ENCODE measurements at places on chromosomes 3 and 15. TPM values are rescaled to one million over a fixed set of nuclear protein-coding genes. Genes with fewer than 3 reads are reported as not detected.
A peak's percentile ranks its signal among the peaks of the same experiment; 100 is the strongest.

DNA sequence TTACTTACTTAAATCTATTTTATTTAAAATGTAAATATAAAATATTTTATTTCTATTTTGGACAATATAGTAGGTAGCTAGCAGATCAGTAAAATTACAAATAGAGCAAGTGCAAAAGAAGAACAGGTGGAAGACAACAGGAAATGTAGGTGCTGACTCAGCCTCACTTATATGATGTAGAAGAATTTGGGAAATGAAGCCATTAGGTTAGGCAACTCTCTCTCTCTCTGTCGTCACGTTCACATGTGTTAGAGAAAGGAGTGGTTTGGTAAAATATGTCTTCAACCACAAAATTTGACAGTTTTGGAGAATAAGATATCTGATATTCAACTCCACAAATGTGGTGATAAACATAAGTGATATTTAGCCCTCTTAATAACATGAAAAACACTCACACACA, 532.5 kb upstream of the KCNMB2 start:
- peaks cover 26% of the 10 kb centered on the region for H3K36me3 ChIP-seq
- no peak for DNase-seq
- H3K27me3 ChIP-seq = no peaks in the 10 kb centered on the region
- no peak overlapping the region for H3K4me3 ChIP-seq
- H3K27ac ChIP-seq = no peak overlapping the region

- H3K27ac ChIP-seq = no peak overlapping the region
- H3K36me3 ChIP-seq = no peaks in the 10 kb centered on the region
- H3K4me1 ChIP-seq = no peaks in the 10 kb centered on the region
- peaks cover 2% of the 10 kb centered on the region for H3K27me3 ChIP-seq
These were observed 185.7 kb downstream of the CGGBP1 start for GRCh38 chr3:87873136-87873535.

GRCh38 chr3:66478960-66479359, 21.9 kb downstream of the LRIG1 start:
- H3K4me1 ChIP-seq = peaks cover 41% of the 10 kb centered on the region
- H3K4me3 ChIP-seq = no peak overlapping the region
- no peaks in the 10 kb centered on the region for H3K27me3 ChIP-seq
- H3K27ac ChIP-seq = no peak overlapping the region
- no peak for DNase-seq

- no peak for DNase-seq
- H3K4me3 ChIP-seq = no peak overlapping the region
- H3K36me3 ChIP-seq = no peaks in the 10 kb centered on the region
- H3K27ac ChIP-seq = no peak overlapping the region
These were observed 135.1 kb upstream of the STRIT1 start for GRCh38 chr3:155428563-155428962.

CNTN3 gene
- total RNA-seq = not detected

- H3K4me1 ChIP-seq = peaks cover 49% of the 10 kb centered on the region
- peak overlapping the region; percentile 83 for H3K4me3 ChIP-seq
- H3K27ac ChIP-seq = peak overlapping the region; percentile 50
- peaks cover 52% of the 10 kb centered on the region for H3K36me3 ChIP-seq
- DNase-seq = no peak
These were observed 2.9 kb downstream of the CCNL1 start for GRCh38 chr3:157156837-157157635.

- H3K4me1 ChIP-seq = peaks cover 9% of the 10 kb centered on the region
- peak; percentile 12 for DNase-seq
- no peak overlapping the region for H3K27ac ChIP-seq
- no peak overlapping the region for H3K4me3 ChIP-seq
- H3K27me3 ChIP-seq = peaks cover 12% of the 10 kb centered on the region
These were observed 17.5 kb downstream of the PLA2G4F start for GRCh38 chr15:42138968-42139386.

GPR62 gene
- total RNA-seq = not detected

DNA sequence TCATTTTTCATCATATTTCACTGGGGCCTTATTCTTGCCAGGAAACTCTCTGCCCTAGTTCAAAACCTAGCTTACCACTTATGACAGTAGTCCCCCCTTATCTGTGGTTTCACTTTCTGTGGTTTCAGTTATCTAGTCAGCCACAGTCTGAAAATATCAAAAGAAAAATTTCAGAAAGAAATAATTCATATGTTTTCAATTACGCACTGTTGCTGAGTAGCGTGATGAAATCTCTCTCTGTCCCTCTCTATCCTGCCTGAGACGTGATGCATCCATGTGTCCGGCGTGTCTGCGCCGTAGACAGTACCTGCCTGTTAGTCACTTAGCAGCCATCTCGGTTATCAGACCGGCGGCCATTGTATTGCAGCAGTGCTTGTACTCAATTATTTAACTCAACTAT, 369.9 kb upstream of the MCTP2 start:
- H3K4me1 ChIP-seq = peaks cover 21% of the 10 kb centered on the region
- no peak for DNase-seq
- peaks cover 27% of the 10 kb centered on the region for H3K27me3 ChIP-seq
- H3K36me3 ChIP-seq = no peaks in the 10 kb centered on the region

CCDC191 gene
- total RNA-seq = 2.7 TPM

DNA sequence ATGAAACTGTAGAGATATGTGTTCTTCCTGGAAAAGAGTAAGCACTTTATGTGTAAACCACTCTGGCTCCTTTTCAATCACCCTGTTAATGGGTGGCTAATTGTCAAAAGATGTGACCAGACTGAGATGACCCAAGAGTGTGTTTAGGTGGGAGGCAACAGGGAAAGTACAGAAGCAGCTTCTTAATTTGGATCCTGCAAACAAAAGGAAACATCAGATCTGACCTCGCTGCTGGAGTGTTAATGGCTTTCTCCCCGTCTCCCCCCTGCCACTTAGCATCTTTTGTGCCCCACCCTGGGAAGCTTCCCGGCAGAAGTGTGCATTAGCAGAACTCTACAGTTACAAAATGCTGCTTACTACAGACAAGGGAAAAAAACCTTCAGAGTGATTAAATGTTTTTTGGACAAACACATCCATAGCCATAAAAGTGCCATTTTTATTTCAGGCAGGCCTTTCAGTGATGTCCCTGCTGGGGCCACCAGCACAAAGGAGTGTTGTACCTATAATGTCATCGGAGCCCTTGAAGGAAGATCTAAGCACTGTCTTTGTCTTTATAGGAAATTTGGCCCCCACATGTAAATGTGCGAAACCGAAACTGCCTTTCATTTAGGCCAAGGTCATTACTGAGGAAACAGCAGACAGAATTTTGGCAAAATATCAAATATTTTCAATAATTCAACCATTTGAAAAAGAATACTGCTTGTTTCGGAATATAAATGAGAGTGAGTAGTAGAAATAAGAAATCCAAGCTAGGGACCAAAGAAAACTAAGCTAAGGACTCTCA, 311.0 kb downstream of the WDR72 start:
- H3K4me3 ChIP-seq = no peak overlapping the region
- DNase-seq = no peak
- H3K36me3 ChIP-seq = no peaks in the 10 kb centered on the region
- H3K4me1 ChIP-seq = peaks cover 1% of the 10 kb centered on the region

TMEM40 gene
- not detected for total RNA-seq

NR2E3 gene
- total RNA-seq = not detected

DPPA2 gene
- not detected for total RNA-seq

DNA sequence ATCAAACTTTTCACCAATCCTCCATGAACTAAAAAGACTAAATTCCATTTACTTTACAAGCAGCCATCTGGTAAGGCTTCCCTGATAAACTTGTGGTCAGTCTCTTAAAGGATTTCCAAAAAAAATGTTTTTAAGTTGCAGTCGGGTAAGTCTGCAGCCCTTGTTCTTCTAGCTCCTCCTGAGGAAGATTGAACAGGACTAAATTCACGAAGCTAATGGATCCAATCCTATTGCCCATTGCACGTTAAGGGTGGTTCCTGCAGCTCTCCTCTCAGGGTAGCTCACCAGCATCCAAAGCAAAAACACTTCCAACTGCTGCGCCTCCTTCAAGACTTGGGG, 2.8 kb downstream of the HES1 start:
- peaks cover 71% of the 10 kb centered on the region for H3K27me3 ChIP-seq
- no peaks in the 10 kb centered on the region for H3K36me3 ChIP-seq
- H3K4me3 ChIP-seq = no peak overlapping the region
- no peak overlapping the region for H3K27ac ChIP-seq
- no peak for DNase-seq

CCR3 gene
- 1.3 TPM for total RNA-seq

- H3K27ac ChIP-seq = no peak overlapping the region
- no peaks in the 10 kb centered on the region for H3K4me1 ChIP-seq
- H3K27me3 ChIP-seq = no peaks in the 10 kb centered on the region
- DNase-seq = no peak
- no peak overlapping the region for H3K4me3 ChIP-seq
These were observed 377.0 kb downstream of the GAP43 start for GRCh38 chr3:116000311-116000710.

TCTA gene
- 30.3 TPM for total RNA-seq

- H3K4me1 ChIP-seq = peaks cover 2% of the 10 kb centered on the region
- H3K27me3 ChIP-seq = peaks cover 4% of the 10 kb centered on the region
- DNase-seq = no peak
- no peaks in the 10 kb centered on the region for H3K36me3 ChIP-seq
- H3K27ac ChIP-seq = no peak overlapping the region
These were observed 8.2 kb downstream of the HHATL start for GRCh38 chr3:42694366-42694765.

- H3K4me3 ChIP-seq = no peak overlapping the region
- H3K36me3 ChIP-seq = no peaks in the 10 kb centered on the region
- no peaks in the 10 kb centered on the region for H3K27me3 ChIP-seq
- no peak overlapping the region for H3K27ac ChIP-seq
- no peak for DNase-seq
These were observed 202.0 kb upstream of the CFAP20DC start for GRCh38 chr3:59251869-59252268.

DNA sequence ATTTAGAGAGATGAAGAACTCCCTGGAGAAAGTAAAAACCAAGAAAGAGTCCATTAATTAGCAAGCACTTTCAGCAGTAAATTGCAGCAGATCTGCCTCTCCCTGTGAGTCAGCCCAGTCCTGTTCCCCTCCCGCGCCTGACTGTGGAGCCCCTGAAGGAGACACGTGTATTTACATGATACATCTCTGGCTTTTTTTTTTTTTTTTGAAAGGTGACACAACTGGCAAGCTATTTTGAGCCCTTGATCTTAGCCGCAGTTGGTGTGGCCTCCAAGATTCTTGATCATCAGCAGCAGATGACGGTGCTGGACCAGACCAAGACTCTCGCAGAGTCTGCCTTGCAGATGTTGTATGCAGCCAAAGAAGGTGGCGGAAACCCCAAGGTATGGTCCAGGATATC, 271.8 kb upstream of the TPM1 start:
- DNase-seq = no peak
- no peak overlapping the region for H3K4me3 ChIP-seq
- H3K27ac ChIP-seq = no peak overlapping the region
- no peaks in the 10 kb centered on the region for H3K27me3 ChIP-seq
- H3K36me3 ChIP-seq = no peaks in the 10 kb centered on the region

DNA sequence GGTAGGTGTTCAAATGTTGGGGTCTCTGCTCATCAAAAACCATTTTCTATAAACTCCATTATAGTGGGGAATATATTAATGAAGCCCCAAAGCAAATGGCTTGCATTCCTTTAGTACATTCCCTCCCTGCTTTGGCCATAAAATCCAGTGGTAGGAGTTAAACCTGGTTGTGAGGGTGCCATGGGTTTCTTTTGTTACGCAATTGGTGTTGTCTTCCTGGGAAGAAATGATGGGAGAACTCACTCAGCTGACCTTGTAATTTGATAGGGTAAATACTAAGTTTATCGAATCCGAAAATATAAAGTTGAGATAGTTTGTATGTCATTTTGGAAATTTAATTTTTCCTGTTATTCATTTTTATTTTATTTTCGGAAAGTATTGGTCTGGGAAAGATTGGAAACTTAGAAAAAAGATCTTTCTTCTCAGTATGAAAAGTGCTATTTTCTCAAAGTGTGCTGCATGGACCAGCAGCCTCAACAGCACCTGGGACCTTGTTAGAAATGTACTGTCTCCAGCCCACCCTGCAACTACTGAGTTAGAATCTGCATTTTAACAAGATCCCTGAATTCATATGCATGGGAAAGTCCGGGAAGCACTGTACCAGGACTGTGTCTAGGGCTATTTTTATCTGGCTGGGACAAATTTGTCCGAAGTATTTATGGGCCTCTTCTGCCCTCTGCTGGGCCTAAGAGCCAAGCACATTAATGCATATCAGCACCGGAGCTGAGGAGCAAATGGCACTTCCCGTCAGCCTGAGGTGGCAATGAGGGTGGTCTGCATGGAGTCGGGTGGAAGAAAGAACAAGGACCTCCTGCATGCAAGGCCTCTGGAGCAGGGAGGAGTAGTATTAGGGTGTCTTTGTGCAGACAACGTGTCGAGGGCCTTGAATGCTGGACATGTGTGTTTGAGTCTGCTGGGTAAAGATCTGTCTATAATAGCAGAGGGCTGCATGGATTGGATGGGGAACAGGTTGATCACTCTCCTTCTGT, 54.7 kb downstream of the FAM81A start:
- H3K27ac ChIP-seq = no peak overlapping the region
- H3K27me3 ChIP-seq = peaks cover 26% of the 10 kb centered on the region
- H3K36me3 ChIP-seq = peaks cover 2% of the 10 kb centered on the region
- H3K4me1 ChIP-seq = peaks cover 4% of the 10 kb centered on the region
- peak; percentile 51 for DNase-seq

HDAC11 gene
- 4.9 TPM for total RNA-seq

MST1R gene
- 1.7 TPM for total RNA-seq

CHRNB4 gene
- not detected for total RNA-seq

PLAAT1 gene
- total RNA-seq = not detected

- no peak overlapping the region for H3K4me3 ChIP-seq
- H3K27me3 ChIP-seq = no peaks in the 10 kb centered on the region
- peaks cover 10% of the 10 kb centered on the region for H3K36me3 ChIP-seq
These were observed 5.3 kb downstream of the SEMA7A start for GRCh38 chr15:74428442-74428787.

GRCh38 chr3:69739204-69740102, at the start of gene MITF:
Gene MITF, plus strand, starts transcription at chr3:69739464. Its CDS starts 134 bp downstream, at chr3:69739598.
- peak within 1 kb of the TSS; percentile 75 for H3K4me3 ChIP-seq
- no peak within 1 kb of the TSS for H3K27ac ChIP-seq
- peaks cover 57% of the 10 kb centered on the region for H3K27me3 ChIP-seq
- peaks cover 6% of the 10 kb centered on the region for H3K4me1 ChIP-seq

ARID3B gene
- 39.4 TPM for total RNA-seq

ZNF662 gene
- total RNA-seq = 2.2 TPM

TMEM207 gene
- not detected for total RNA-seq

DNA sequence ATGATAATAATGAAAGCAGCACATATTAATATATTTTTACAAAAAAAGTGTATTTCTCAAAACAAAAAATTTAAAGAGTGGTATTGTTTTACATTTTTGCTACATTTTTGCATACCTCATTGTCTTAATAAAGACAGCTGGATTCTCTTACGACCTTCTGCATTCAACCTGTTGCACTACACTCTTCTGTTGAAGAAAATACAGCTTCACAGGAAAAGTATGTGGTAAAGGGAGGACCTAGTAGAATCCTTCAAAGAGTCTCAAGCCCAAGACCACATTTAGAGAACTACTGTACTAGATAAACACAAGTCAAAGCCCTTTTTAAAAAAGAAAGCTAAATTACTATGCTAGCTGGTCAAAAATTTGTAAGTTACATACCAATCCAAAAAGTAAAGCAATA, 7.9 kb downstream of the ZNF280D start:
- H3K4me1 ChIP-seq = peaks cover 27% of the 10 kb centered on the region
- no peak overlapping the region for H3K27ac ChIP-seq
- H3K36me3 ChIP-seq = peaks cover 45% of the 10 kb centered on the region
- H3K27me3 ChIP-seq = no peaks in the 10 kb centered on the region

PFKFB4 gene
- 60.7 TPM for total RNA-seq

STAC gene
- total RNA-seq = not detected

- peaks cover 16% of the 10 kb centered on the region for H3K27me3 ChIP-seq
- no peak overlapping the region for H3K4me3 ChIP-seq
These were observed 17.1 kb upstream of the PLXND1 start for GRCh38 chr3:129623447-129624118.

ZMYND10 gene
- 2.7 TPM for total RNA-seq

Data from activated naive CD8-positive, alpha-beta T cell treated with anti-CD3 and anti-CD28 coated beads, Interleukin-2, amount 10 ng/mL, durations not matched to agents 7 days and 5 days (primary cell).